AG04449 (cell line): ENCODE measurements at places on chromosomes 12 and 14.

GRCh38 chr12:49369411-49370145, 2.3 kb downstream of the SPATS2 start:
- DNase-seq = no peak

- DNase-seq = no peak
These were observed 1.2 kb downstream of the KRT86 start for GRCh38 chr12:52275686-52276085.

DNA sequence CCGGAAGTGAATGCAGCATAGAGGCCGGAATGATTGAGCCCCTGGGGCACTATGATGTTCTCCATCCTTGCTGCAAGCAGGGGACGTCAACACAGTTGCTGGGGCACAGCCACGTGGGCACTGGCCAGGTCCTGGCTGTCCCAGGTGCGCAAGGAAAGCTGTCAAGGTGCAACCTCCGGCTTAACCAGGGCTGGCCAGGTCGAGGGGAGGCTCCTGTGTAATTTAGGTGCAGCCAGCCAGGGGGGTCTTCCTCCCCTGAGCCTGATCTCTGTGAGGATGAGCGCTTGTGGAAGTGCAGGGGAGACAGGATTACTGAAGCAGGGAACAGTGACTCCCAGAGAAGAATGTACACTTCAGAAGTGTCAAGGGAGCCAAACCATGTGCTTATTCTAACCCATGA, 852.8 kb upstream of the TMEM132C start:
- DNase-seq = no peak

DNA sequence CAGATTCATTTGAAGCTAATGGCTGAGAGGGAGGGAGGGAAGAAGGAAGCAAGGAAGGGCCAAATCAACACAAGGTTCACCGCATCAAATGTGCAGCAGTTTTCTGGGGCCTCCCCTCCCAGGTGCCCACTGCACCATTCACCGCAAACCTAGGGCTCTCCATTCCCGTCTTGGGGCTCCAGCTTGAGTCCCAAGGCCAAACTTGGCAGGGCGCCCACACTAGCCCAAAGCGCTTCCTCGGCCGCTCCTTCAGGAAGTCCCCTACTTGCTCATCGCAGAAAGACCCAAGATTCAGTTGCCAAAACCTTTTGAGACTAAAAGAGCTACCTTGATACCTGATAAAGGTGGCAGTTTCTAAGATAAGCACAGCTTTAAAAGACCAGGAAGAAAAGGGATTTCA, 140.5 kb upstream of the FKBP4 start:
- no peak for DNase-seq

DNA sequence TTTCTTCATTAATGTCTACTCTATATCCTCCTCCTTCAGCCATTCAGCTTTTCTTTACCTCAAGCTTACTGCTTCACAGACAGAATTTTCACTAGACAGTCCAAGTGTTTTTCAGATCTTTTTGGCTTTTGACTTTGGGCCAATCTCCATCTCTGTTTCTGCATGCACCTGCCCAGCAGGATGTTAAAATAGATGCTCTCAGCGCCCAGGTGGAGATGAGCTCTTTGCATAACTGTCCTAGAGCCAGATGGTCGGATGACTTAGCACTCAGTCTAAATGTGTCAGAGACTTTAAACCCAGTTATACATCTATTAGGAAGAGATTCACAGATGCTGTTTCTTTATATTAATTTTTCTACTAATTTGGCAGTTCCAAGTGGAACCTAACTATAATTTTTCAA, 80.3 kb upstream of the SSTR1 start:
- DNase-seq = no peak
